ENCODE measurements at places on chromosomes 12 and 14.

GRCh38 chr14:79939235-79939634 lies 272.1 kb downstream of the DIO2 start:
- no peak for DNase-seq

- DNase-seq: no peak
Observed at GRCh38 chr12:6553051-6553868, 2.6 kb downstream of the IFFO1 start.

DNA sequence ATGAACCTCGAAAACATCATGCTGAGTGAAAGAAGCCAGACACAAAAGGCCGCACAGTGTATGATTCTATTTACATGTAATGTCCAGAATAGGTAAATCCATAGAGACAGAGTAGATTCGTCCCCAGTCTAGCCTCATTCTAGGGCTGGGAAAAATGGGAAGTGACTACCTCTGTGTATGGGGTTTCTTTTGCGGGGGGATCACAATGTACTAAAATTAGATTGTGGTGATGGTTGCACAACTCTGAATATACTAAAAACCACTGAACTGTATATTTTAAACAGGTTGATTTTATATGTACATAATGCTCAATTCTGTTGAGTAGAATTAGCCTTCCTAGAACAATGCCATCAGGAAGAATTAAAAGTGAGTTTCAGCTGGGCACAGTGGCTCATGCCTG lies 6.3 kb upstream of the RILPL2 start:
- DNase-seq: no peak

DNA sequence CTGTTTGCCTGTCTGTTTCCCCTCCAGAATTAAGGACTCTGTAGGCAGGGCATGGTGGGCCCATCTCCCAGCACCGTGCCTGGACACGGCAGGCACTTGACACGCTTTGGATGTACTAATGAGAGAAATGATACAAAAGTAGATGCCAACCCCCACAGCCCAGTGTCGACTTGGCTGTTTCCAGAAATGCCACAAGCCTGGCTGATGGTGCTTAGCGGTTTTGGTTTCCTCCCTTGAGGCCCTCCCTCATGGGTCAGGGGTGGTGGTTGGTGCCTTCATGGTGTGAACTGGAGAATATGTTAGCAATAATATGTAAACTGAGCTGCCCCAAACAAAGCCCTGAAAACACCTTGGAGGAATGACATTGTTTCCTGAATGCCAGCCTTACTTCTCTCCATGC lies 55.5 kb upstream of the ESRRB start:
- DNase-seq: no peak

DNA sequence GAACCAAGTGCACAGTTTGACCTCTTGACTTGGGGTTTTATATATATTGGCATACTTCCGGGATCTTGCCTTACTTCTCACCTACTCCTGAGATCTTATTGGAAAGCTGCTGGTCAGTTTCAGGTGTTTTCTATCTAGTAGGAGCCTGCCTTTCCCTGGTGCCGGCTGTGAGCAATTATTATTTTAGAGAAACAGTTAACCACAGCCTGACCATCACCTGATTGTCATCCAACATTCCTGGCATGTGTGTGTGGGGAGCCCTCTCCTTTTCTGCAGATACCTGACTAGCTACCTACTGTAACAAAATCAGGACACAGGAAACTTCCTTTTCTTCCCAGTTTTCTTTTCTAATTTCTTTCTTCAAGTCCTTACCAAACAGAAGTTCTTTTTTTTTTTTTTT lies 220.4 kb downstream of the ATP23 start:
- DNase-seq: no peak

- DNase-seq: no peak
Observed at GRCh38 chr12:119661882-119662281, 6.1 kb upstream of the PRKAB1 start.

DNA sequence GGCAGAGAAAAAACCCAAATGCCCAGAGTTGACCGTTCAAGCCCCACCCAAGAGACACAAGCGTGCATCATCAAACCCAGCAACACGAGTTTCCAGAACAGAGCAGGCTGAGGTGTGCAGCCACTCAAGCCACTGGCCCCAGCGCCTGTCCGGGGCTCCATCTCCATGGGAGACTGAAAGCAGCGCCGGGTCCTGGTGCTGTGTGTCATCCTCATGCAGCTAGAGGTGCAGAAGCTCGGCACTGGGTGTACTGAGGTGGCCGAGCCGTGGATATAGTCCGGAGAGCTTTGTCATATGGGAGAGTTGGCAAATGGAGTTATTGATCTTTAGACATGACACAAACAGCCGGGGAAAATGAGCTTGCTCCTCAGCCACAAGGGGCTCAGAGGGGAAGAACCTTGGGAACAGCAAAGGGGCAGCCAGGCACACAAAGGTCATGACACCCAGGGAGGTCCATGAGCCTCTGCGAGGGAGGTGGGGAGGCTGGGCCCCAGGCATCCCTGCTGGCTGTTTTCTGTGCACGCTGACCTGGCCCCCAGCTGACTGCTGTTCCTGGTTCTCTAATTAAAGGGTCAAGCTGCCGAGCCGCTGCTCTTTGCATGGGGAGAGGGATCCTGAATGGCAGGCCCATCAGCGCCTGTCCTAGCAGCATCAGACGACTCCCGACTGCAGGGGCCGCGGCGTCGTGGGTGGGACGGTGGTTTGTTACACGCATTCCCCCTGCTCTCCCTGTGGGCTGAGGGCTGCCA lies 145.4 kb upstream of the SFSWAP start:
- DNase-seq: no peak

- DNase-seq: no peak
Observed at GRCh38 chr12:129841251-129841650, 62.6 kb downstream of the TMEM132D start.

DNA sequence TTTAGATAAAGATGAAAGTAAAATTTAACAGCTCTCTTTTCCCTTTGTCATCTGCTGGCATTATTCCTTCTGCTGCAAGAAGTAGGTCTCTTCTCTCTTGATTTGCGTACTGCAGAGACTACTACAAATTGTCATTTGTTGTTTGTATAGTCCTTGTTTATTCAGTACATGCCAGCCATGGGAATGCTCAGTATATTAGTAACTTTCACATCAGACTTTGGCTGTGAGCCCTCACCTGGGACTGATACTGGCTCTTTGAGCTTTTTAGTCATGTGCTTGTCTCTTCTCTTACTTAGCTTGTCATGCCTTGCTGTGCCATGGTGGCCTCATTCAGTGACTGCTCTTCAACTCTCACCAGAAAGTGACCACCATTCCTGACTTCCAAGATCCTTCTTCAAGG lies 169.8 kb downstream of the PRKCH start:
- no peak for DNase-seq

GRCh38 chr14:51715250-51715649 lies 63.5 kb downstream of the FRMD6 start:
- DNase-seq: no peak

- DNase-seq: no peak
Observed at GRCh38 chr12:33427071-33427470, 12.5 kb downstream of the SYT10 start.

DNA sequence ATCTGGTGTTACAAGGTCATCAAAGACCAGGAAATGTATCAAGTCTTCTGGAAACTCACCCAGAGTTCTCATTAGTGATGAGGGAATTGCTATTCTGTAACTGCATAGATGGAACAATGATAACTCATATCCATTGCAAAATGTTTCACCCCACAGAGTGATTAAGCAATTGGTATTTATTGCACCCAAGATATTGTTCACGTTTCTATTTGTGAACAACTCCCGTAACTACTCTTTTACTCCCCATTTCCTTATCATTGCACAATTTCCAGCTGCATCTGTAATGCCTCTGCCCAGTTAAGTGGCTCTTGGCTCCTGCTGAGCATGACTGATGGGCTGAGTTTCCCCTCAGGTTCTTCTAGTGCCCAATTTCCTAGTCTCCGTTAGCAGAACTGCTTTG lies 108.7 kb upstream of the PRICKLE1 start:
- no peak for DNase-seq

DNA sequence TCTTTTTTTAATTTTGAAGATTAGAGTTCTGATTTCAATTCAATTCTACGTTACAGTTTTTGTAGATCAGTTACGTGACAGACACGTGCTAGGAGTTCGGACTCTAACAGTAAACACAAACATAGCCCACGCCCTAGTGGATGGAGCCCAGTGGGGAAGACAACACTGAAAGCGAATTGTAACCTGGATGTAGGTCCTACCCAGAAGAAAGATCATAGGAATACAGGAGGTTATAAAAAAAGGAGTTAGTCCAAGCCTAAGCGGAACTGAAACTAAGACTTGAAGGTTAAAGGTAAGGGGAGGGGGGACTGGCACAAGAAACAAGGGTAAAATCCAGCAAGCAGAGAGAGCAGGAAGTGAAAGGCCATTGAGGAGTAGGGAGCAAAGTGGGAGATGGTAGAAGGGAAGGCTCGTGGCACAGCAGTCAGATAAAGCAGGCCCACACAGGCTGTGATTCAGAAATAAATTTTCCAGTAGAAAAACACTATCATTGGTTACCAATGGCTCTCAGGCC lies 15.7 kb upstream of the CRY1 start:
- DNase-seq: no peak

- DNase-seq: peak; percentile 41
Observed at GRCh38 chr12:40099423-40099853, 6.4 kb downstream of the SLC2A13 start.

DNA sequence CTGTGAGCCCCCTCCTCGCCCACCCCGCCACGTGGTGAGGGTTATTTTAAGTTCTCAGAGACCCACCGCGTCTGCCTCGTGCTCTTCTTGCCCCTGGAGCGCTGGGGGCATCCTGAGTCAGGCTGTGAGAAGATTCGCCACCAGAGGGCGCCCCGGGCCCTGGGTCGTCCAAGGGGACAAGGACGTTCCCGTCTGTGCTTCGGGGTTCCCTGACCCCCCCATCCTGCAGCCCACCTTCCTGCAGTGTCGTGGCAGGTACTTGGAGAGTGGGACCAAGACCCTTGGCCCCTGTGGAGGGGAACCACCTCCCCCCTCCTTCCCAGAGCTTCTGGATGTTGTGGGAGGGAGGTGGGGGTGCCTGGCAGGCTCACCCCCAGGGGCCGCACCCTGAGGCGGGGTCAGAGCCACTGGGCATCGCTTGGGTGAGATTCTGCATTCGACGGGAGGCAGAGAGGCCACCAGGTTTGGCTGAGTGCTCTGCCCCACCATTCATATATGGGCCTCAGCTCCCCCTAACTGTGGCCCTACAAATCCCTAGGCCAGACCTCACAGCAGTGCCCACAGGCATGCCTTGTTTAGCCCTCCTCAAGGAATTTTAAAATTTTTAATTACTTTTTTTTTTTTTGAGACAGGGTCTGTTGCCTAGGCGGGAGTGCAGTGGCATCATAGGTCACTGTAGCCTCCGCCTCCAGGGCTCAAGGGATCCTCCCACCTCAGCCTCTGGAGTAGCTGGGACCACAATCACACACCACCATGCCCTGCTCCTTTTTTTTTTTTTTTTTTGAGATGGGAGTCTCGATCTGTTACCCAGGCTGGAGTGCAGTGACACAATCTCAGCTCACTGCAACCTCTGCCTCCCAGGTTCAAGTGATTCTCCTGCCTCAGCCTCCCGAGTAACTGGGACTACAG lies 17.0 kb downstream of the RHOF start:
- no peak for DNase-seq

DNA sequence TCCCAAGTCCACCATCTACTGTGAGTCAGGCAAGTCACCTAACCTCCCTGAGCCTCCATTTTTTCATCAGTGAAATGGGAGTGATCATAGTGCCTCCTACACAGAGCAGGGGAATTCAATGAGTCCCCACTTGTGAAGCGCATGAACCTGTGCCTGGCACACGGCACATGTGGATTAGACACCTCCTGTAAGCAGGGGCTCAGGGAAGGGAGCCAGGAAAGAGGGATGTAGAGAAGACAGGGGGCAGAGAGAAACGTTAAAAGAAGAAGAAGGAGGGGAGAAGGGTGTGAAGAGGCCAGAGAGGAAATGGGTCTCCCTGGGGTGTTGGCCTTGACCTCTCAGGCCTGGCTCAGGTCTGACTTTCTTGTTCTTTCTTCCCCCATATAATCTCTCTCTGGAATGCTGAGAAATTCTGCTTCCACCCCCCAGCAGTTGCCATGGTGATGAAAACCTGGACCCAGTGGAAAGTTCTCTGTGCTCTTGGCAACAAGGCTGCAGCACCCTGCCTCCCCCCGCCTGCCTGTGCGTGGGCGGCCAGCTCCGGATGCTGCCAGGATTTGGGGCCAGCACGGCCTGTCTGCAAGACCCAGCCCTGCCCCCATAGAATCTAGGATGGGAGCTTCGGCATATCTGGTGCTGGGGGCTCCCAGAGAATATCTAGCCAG lies 94.5 kb downstream of the CALM1 start:
- peak; percentile 90 for DNase-seq

GRCh38 chr12:16608946-16609539 lies 3.1 kb upstream of the LMO3 start:
- no peak for DNase-seq

DNA sequence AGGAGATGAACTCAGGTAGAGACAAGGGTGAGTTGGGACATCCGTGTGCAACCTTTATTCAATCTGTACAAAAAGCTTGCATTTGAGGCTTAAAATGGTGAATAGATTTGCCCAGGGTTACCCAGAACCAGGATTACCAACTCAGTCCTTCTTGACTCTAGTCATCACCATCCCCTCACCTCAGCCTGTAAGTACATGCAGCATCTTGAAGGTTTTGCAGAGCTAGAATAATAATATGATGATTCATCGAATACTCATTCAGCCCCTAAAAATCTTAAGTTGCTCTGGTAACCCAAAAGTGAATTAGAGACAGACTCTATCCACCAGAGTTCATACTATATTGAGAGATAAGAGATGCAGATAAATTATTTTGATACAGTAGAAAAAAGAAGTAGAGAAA lies 90.3 kb downstream of the NKX2-1 start:
- no peak for DNase-seq

- DNase-seq: no peak
Observed at GRCh38 chr12:11967376-11968047, 103.2 kb upstream of the BCL2L14 start.

DNA sequence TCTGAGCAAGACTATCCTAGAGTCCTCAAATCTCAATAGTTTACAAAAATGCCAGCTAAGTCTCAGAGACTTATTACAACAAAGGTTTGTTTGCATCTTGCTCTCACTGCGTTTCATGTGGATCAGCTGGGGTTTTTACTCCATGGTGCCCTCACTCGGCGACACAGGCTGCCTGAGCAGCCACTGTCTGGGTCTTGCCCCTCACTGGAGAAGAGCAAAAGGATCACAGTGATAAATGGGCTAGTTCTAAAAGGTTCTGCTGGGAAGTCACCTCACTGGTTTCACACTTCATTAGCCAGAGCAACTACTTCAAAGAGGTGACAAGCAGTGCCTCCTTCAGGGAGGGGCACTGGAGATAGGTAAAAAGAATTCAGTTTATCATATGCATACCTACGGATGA lies 392.0 kb downstream of the RPL10L start:
- no peak for DNase-seq

GRCh38 chr12:122732170-122732569 lies 1.5 kb upstream of the HCAR1 start:
- DNase-seq: no peak

GRCh38 chr12:88328090-88328489 lies 186.0 kb downstream of the TMTC3 start:
- DNase-seq: no peak

- DNase-seq: no peak
Observed at GRCh38 chr12:13956060-13956590, 25.3 kb downstream of the GRIN2B start.

Measured in retinal pigment epithelial cell (primary cell).